ENCODE measurements at places on chromosomes 5 and 9. TPM values are rescaled to one million over a fixed set of nuclear protein-coding genes. Genes with fewer than 3 reads are reported as not detected.
A peak's percentile ranks its signal among the peaks of the same experiment; 100 is the strongest.

DNA sequence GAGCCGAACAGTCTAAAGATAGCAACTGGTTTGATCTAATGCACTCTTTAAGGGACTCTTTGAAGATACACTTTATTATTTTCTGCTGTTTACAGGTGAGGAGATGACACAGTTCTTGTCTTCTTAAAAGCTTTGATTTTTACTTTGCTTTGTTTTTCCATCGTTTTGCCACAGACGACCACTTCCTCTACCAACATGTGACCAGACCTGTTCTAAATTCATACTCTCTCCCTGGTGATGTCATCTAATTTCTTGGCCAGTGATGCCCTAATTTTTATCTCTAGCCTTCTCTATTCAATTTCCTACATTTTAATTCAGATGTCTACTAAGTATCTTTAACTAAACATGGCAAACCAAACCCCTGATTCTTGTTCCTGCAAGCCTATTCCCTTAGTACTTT lies 583.4 kb upstream of the ITGA1 start:
- no peak overlapping the region for H3K4me3 ChIP-seq
- H3K4me1 ChIP-seq = no peaks in the 10 kb centered on the region
- no peaks in the 10 kb centered on the region for H3K27me3 ChIP-seq
- H3K27ac ChIP-seq = no peak overlapping the region
- no peak for DNase-seq
- H3K36me3 ChIP-seq = no peaks in the 10 kb centered on the region

DNA sequence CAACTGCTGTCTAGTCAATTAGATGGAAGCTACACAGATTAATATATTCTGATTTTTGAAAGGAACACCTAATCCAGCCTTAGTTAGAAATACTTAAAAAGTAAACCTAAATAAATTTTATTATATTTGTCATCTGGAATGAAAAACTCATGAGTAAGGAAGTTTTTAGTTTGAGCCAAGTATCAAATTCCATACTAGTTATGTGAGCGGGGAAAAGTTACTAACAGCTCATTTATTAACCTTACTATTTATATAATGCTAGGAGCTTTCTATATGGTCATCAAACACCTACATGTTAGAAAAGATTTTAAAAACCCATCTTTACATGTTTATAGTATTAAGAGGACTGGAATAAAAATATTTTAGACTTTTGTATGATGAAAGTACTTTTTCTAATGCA lies 41.6 kb upstream of the POU5F2 start:
- H3K27ac ChIP-seq = no peak overlapping the region
- no peak for DNase-seq
- no peaks in the 10 kb centered on the region for H3K36me3 ChIP-seq
- no peak overlapping the region for H3K4me3 ChIP-seq
- no peaks in the 10 kb centered on the region for H3K27me3 ChIP-seq
- no peaks in the 10 kb centered on the region for H3K4me1 ChIP-seq

DNA sequence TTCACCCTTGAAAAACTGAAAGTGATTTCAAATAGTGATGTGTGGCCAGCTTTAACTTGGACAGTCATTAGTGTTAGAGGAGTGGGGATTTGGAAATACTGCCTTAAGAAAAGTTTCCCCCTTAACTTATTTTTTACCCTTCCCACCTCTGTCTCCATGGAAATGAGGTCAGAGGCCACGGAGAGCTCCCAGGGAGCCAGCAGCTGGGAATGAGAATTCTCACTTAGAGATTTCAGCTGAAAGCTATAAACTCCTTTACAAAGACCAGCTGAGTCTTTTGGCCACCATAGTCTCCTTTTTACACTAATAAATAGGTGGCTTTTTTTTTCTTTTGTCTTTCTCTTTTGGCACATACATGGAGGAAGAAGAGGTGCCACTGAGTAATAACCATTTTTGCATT lies 45.7 kb upstream of the PIK3R1 start:
- H3K4me3 ChIP-seq = no peak overlapping the region
- no peaks in the 10 kb centered on the region for H3K36me3 ChIP-seq
- no peak overlapping the region for H3K27ac ChIP-seq
- H3K27me3 ChIP-seq = no peaks in the 10 kb centered on the region

- no peaks in the 10 kb centered on the region for H3K36me3 ChIP-seq
- no peak overlapping the region for H3K27ac ChIP-seq
- H3K4me3 ChIP-seq = no peak overlapping the region
- peaks cover 4% of the 10 kb centered on the region for H3K4me1 ChIP-seq
- H3K27me3 ChIP-seq = no peaks in the 10 kb centered on the region
These were observed 38.1 kb upstream of the EQTN start for GRCh38 chr9:27335075-27335474.

GRCh38 chr9:71853084-71853483 lies 57.9 kb downstream of the ABHD17B start:
- no peak overlapping the region for H3K27ac ChIP-seq
- no peak overlapping the region for H3K4me3 ChIP-seq
- DNase-seq = no peak
- H3K36me3 ChIP-seq = no peaks in the 10 kb centered on the region
- no peaks in the 10 kb centered on the region for H3K27me3 ChIP-seq

GMCL2 gene
- total RNA-seq = not detected

SLC31A2 gene
- total RNA-seq = 14.0 TPM

DNA sequence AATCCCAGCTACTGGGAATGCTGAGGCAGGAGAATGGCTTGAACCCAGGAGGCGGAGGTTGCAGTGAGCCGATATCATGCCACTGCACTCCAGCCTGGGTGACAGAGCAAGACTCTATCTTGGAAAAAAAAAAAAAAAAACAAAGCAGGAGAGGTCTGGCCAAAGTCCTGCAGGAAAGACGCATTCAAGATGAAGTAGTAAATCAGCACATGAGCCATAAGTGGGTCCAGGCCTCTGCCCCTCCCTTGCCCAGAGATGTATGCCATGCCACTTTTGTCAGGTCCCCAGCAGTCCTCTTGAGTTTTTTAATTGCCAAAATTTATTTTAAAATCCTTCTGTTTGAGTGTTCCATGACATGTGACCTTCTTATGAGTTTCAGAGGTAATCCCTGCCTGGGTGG lies 8.5 kb upstream of the PHF19 start:
- H3K4me3 ChIP-seq = no peak overlapping the region
- no peaks in the 10 kb centered on the region for H3K4me1 ChIP-seq
- no peak overlapping the region for H3K27ac ChIP-seq
- H3K36me3 ChIP-seq = no peaks in the 10 kb centered on the region

PTPRD gene
- total RNA-seq = 92.0 TPM

SRA1 gene
- 32.5 TPM for total RNA-seq

DNA sequence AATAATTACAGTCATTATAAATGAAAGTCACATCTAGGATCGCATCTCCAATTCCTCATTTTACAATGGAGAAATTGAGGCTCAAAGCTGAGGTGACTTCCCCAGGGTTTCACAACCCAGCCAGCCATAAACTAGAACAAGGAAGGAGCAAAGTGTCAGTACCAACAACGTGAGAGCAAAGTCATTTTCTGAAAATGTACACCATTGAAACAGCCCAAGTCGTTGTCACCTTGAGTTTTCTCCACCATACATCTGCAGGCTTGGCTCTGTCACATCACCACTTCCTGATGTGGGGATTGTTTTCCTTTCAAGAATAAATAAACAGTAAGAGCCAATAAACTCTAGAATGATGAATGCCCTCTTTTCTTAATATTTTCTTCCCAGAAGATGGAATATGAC lies 184.5 kb upstream of the PTGER4 start:
- H3K4me3 ChIP-seq = no peak overlapping the region
- H3K27me3 ChIP-seq = no peaks in the 10 kb centered on the region
- H3K27ac ChIP-seq = no peak overlapping the region
- no peaks in the 10 kb centered on the region for H3K36me3 ChIP-seq
- no peaks in the 10 kb centered on the region for H3K4me1 ChIP-seq

GRCh38 chr9:13487498-13487897 lies 208.0 kb upstream of the MPDZ start:
- peaks cover 9% of the 10 kb centered on the region for H3K4me1 ChIP-seq
- H3K27me3 ChIP-seq = no peaks in the 10 kb centered on the region
- no peaks in the 10 kb centered on the region for H3K36me3 ChIP-seq
- no peak overlapping the region for H3K4me3 ChIP-seq
- no peak overlapping the region for H3K27ac ChIP-seq

- H3K27ac ChIP-seq = no peak overlapping the region
- H3K27me3 ChIP-seq = no peaks in the 10 kb centered on the region
- no peak overlapping the region for H3K4me3 ChIP-seq
- H3K4me1 ChIP-seq = no peaks in the 10 kb centered on the region
These were observed 81.3 kb upstream of the PRR16 start for GRCh38 chr5:120382833-120383232.

GRCh38 chr9:107739601-107740082 lies 250.1 kb upstream of the KLF4 start:
- peak; percentile 89 for DNase-seq
- H3K4me1 ChIP-seq = no peaks in the 10 kb centered on the region
- H3K27me3 ChIP-seq = no peaks in the 10 kb centered on the region
- peak overlapping the region; percentile 77 for H3K27ac ChIP-seq

C1QTNF2 gene
- total RNA-seq = 9.1 TPM

DNA sequence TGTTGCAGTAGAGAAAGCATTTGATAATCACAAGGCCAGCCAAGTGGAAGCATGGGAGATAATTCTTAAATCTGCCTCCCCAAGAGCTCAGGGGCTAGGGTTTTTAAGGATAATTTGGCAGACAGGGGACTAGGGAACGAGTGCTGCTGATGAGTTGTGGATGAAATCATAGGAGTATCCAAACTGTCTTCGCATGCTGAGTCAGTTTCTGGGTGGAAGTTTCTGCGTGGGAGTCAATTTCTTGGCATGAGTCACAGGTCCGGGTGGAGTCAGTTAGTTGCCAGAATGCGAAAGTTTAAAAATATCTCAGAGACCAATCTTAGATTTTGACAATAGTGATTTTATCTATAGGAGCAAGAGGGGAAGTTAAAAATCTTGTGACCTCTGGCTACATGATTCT lies 112.6 kb downstream of the TMC1 start:
- no peaks in the 10 kb centered on the region for H3K4me1 ChIP-seq
- no peak for DNase-seq
- H3K36me3 ChIP-seq = no peaks in the 10 kb centered on the region
- H3K4me3 ChIP-seq = no peak overlapping the region

DNA sequence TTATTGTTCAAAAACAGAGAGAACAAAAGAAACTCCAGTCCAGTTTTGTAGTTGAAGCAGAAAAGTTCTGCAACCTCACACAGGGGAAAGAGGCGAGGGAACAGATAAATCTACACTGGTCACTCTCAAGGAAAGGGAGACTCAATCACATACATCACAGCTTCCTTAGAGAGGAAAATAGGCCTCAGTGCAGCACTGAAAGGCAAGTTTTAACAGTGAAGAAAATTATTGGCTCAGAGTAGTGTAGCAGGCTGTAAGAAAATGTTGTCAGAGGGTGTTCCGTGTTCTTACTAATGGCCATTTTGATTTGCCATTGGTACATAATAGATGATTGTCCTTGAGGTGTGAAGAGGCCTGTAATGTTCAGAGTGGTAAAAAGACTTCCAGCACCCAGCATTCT lies 530.0 kb upstream of the CDH6 start:
- H3K4me3 ChIP-seq = no peak overlapping the region
- no peaks in the 10 kb centered on the region for H3K36me3 ChIP-seq
- H3K27ac ChIP-seq = no peak overlapping the region
- DNase-seq = no peak
- H3K27me3 ChIP-seq = no peaks in the 10 kb centered on the region
- H3K4me1 ChIP-seq = no peaks in the 10 kb centered on the region

GRCh38 chr5:18972177-18972576 lies 1015.8 kb downstream of the CDH18 start:
- no peaks in the 10 kb centered on the region for H3K4me1 ChIP-seq
- no peak for DNase-seq
- H3K4me3 ChIP-seq = no peak overlapping the region
- H3K27ac ChIP-seq = no peak overlapping the region
- H3K27me3 ChIP-seq = no peaks in the 10 kb centered on the region

DNA sequence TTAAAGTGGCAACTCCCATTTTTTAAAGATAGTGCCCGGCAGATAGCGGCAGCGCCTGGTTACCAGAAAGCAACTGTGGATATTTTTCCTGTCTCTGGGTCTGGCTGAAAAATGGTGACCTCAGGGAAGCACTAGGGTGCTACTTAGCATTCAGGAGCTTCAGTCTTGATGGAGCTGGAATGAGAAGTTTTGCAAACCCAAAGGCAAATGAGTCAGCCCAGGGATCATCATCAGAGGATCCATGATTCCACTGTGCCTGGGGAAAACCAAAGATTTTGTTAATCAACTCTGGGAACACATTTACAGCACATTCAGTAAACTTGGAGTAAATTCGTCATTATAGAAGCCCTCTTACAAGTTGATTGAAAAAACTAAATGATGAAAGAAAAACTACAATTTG lies 26.7 kb downstream of the F2R start:
- H3K4me1 ChIP-seq = no peaks in the 10 kb centered on the region
- H3K36me3 ChIP-seq = no peaks in the 10 kb centered on the region
- no peaks in the 10 kb centered on the region for H3K27me3 ChIP-seq
- no peak overlapping the region for H3K27ac ChIP-seq
- no peak overlapping the region for H3K4me3 ChIP-seq

GRCh38 chr5:28301712-28302111 lies 1263.3 kb upstream of the CDH9 start:
- H3K4me1 ChIP-seq = no peaks in the 10 kb centered on the region
- H3K27ac ChIP-seq = no peak overlapping the region
- no peaks in the 10 kb centered on the region for H3K27me3 ChIP-seq
- DNase-seq = no peak

CCDC183 gene
- 0.45 TPM for total RNA-seq

DNA sequence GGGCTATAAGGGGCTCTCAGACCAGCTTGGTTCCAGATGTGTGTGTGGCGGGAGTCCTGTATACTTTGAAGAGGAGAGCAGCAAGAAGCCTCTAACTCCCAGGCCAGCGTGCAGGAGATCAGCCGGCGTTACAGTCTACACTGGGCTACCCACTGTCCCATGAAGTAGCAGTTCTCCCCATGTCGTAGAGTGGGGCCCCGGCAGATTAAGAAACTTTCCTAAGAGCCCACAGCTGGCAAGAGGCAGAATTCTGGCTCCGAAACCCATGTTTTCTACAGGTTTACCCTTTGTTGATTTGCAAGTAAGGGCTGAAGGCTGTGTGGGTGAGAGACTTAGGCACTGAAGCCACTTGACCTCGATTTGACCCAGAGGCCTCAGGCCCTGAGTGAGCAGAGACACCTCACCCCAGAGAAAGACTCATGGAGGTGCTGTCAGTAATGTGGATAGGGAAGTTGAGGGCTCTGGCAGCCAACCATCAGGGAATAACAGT lies 881 bp upstream of the B4GALT1 start:
- peak overlapping the region; percentile 23 for H3K27ac ChIP-seq
- peak overlapping the region; percentile 9 for H3K4me3 ChIP-seq

DNA sequence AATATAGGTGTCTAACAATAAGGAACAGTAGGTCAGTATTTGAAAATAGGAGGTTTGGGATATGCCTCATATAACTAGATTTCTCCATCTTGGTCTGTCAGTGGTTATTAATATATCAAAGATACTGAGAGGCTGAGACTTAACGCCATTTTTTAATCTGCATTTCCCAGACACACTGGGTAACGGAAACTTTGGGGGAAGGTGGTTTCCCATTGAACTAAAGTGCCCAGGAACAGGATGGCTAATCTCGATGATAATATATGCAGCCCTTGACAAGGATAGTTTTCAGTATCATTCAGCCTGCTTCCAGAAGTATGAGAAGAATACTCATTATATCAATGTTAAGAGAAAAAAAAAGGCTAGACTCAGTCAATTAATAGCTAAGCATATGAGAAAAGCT lies 30.7 kb downstream of the EFNA5 start:
- H3K4me3 ChIP-seq = no peak overlapping the region
- no peak for DNase-seq
- no peak overlapping the region for H3K27ac ChIP-seq
- H3K36me3 ChIP-seq = no peaks in the 10 kb centered on the region
